Lung microvascular endothelial cell (primary cell): ENCODE measurements at places on chromosomes 5 and 9. TPM values are rescaled to one million over a fixed set of nuclear protein-coding genes. Genes with fewer than 3 reads are reported as not detected.
A peak's percentile ranks its signal among the peaks of the same experiment; 100 is the strongest.

BTNL8 gene
- total RNA-seq, result under 0.01 and 0.20 TPM in 2 replicates

- DNase-seq, result no peak
These were observed 47.4 kb upstream of the SNCAIP start for GRCh38 chr5:122264610-122265009.

- no peak for DNase-seq
These were observed 146.2 kb upstream of the PLCXD3 start for GRCh38 chr5:41656597-41656996.

DMRT3 gene
- total RNA-seq, result not detected in 2 replicates

- DNase-seq, result no peak
These were observed 16.0 kb upstream of the CLPTM1L start for GRCh38 chr5:1360861-1361260.

DNA sequence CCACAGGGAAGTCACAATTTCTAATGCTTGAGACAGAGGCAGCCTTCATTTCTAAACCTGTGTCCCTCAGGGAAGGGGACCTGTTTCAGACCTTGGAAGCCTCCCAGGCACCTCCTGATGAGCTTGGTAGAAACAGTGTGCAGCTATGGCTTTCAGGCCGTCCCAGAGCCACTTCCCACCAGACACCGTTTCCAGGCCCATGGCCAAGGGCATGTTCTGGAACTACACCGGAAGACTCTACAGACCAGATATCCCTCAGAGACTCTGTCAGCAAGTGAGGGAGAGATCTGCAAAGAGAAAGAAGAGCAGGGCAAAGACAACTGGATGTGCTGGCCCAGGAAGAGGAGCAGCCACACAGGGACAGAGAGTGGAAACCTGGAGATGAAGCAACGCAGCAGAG, 82.2 kb upstream of the HSPA9 start:
- no peak for DNase-seq

DNA sequence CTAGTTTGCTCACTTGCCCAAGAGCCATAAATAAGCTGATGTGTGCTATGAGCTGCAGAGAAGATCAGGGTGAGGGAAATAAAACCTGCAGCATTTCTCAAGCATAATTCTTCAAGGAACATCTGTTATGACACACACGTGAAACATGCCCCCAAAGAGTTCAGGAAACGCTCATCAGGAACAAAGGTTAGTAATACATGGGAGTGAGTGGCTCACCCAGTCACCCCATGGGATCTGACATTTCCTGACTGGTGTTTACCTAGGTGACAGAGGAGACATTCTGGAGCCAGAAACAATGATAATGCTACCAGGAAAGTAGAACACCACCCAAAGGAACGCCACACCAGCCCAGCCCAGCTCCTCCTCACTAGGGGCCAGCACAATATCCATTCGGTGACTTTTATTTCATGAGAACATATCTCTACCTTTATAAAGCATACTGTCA, 66.0 kb downstream of the FRMD3 start:
- peak; percentile 59 for DNase-seq

GRCh38 chr5:53924392-53924791, 364.0 kb downstream of the NDUFS4 start:
- DNase-seq, result no peak

DNA sequence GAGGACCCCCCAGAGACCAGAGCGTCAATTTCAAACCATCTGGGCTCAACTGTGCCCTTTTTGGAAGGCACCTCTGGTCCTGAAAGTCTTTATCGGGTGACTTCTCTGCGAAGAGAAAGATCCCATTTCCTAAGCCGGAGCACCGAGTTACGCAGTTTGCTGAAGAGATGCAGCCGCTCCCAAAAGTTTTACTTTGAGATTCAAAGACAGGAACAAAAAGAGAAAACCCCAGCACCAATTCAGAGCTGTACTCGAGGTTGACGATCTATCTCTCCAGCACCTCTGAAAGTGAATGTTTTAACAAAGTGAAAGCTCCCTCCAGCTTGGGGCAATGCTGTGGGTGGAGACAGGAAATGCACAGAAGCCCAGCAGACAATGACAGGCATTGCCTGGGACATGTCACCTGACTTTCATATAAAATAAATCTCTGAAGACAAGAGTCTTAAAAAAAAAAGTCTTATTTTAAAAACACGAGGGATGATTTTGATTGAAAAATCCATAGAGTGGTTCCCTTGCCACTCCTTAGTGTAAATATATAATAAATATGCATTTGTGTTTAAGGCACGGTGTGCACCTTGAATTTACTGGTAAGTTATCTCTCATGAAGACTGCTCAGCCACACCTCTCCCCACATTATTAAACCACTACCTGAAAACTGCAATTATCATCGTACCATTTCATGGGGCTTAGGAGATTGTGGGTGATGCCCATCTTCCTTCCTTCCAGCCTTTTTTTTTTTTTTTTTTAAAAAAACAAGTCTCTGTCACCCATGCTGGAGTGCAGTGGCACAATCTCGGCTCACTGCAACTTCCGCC, 79.9 kb downstream of the FNBP1 start:
- DNase-seq, result peak; percentile 83

SCGB3A2 gene
- not detected in 2 replicates for total RNA-seq

DNA sequence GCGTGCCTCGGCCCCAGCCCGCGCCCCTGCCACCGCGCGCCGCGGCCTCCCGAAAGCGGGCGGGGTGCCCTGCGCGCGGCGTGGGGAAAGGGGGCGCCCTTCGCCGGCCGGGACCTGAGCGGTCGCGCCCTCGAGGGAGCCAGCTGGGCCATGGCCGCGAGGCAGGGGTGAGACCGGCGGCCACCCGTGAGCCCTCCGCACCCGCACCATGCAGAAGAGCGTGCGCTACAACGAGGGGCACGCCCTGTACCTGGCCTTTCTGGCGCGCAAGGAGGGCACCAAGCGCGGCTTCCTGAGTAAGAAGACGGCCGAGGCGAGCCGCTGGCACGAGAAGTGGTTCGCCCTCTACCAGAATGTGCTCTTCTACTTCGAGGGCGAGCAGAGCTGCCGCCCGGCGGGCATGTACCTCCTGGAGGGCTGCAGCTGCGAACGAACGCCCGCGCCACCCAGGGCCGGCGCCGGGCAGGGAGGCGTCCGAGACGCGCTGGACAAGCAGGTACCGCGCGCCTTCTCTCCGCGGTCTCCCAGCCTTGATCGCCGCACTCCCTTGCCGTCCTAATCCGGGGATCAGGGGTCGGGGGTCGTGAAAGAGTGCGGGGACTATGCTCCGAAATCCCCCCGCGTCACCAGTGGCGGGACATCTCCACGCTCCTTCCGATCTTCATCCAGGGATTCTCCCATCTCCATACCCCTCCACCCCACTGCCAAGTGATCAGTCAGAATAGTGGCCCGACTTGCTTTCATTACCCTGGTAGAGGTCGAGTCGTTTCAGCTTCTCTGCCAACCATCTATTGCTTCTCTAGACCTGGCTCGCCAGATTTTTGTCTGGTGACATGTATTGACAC, 590 bp downstream of the RASGRF2 start:
- DNase-seq, result peak; percentile 71

TYRP1 gene
- total RNA-seq, result 2.0 and 2.2 TPM in 2 replicates

- no peak for DNase-seq
These were observed 64.2 kb upstream of the CPEB4 start for GRCh38 chr5:173823721-173824567.

GRCh38 chr9:131012023-131012334, 3.0 kb downstream of the LAMC3 start:
- no peak for DNase-seq

DNA sequence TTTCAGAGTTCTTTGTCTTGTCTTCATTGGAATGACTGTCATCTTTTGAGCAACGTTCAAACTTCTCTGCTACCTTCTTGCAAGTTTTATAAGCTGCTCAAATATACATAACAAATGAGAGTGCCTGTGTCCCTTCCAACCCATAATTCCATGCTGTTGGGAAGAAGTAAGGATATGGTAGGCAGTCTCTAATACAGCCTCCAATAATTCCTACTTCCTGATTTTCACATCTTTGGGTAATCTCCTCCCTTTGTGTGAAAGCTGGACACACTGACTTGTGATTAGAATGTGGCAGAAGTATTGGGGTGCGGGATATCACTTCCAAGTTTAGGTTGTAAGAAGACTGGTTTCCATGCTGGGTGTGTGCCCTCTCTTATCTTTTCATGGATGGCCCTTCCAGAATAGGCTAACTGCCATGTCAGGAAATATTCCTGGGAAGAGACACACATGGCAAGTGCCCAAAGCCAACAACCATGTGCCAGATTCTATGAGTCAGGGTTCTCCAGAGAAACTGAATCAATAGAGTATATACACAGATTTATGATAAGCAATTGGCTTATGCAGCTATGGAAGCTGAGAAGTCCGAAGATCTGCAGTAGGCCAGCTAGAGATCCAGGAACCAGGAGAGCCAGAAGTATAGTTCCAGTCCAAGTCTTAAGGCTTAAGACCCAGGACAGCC, 531.3 kb downstream of the NTRK2 start:
- peak; percentile 65 for DNase-seq

- DNase-seq, result no peak
These were observed 2.3 kb downstream of the SLC44A1 start for GRCh38 chr9:105246656-105247173.

PTGS1 gene
- 1.4 and 1.5 TPM in 2 replicates for total RNA-seq

DNA sequence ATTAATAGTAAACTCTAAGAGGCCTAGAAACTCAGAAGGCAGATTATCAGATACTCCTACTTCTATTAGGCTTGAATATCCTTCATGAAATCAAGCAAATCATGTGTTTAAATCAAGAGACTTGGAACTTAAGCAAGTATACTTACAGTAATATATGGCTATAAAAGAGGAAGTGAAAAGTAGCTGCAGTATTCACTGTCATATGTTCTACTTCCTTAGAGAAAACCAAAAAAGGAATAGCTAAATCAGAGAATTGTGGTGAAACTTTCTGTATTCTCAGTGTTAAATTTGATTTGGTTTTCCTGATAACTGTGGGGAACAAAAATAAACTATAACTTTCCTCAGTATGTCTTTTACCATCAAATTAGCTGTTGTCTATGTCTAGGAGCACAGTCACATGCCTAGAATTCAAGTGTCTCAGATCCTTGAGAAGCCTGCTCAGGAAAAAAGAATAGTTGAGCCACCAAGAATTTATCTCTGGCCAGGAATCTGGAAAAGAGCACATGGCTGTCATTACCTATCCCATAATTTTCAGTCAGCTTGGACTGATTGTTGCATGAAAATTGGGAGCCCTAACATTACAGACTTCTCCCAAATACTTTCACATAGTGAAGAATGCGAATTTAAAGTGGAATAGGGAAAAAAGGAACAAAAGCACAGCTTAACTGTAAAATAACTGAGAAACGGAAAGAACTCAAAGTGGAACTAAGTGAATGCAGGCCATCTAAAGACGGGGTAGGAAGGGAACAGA, 1.7 kb downstream of the FKBP15 start:
- DNase-seq, result no peak

CCDC192 gene
- total RNA-seq, result not detected in 2 replicates

GCNT4 gene
- under 0.01 TPM in 2 replicates for total RNA-seq

LCN15 gene
- 0.22 TPM in 1 of 2 replicates, not detected in the other for total RNA-seq

RBM18 gene
- 5.2 and 6.5 TPM in 2 replicates for total RNA-seq

SPINK1 gene
- total RNA-seq, result not detected in 2 replicates

DNA sequence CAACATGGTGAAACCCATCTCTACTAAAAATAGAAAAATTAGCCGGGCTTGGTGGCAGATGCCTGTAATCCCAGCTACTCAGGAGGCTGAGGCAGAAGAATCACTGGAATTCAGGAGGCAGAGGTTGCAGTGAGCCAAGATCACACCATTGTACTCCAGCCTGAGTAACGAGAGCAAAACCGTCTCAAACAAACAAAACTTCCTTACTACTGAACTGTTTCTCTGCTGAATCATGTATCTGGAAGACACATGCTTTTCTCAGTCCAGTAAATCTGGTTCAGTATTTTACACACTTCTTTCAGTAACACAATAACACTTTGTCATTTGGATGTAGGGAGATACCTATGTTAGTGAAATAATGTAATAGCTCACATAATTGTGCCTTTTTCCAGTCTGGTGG, 7.9 kb downstream of the TRMT10B start:
- DNase-seq, result peak; percentile 32

- no peak for DNase-seq
These were observed 61.4 kb upstream of the RANBP6 start for GRCh38 chr9:6076851-6077250.

CLIC3 gene
- total RNA-seq, result 0.22 TPM in 1 of 2 replicates, not detected in the other

DNA sequence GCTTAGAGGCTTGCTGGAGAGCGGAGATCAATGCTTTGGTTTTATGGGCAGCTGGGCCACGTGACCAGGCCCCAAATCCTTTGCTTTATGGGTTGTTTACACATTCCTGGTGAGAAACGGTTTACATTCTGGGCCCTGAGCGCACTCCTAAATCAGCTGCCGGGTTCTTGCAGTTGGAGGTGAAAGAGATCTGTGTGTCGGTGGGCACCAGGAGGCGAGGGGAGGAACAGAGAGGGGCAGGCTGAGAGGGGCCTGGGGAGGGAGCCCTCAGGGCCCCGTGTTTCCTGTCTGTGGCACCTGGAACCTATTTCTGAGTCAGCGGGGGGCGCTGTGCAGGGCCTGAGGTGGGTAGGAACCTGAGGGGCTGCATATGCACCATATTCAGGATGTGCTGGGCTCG, 63.5 kb upstream of the HAND1 start:
- no peak for DNase-seq

- DNase-seq, result peak; percentile 45
These were observed 62.5 kb upstream of the PTPN3 start for GRCh38 chr9:109560470-109561132.

- no peak for DNase-seq
These were observed 372.1 kb downstream of the PDE4D start for GRCh38 chr5:59521476-59521875.

GRCh38 chr5:112583166-112583565, 154.5 kb upstream of the APC start:
- DNase-seq, result no peak

UGT3A1 gene
- total RNA-seq, result not detected in 2 replicates

DNA sequence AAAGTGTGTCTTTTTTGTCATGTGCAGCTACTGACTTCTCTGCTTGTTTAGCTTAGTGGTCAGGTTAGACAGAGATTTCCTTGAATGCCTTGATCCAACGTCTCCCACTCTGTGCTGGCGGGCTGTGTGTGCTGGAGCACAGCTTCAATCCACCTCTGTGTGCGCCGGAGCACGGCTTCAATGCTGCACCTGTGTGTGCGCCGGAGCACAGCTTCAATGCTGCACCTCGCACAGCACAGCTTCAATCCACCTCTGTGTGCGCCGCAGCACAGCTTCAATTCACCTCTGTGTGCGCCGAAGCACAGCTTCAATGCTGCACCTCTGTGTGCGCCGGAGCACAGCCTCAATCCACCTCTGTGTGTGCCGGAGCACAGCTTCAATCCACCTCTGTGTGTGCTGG, 69.0 kb upstream of the PHYKPL start:
- no peak for DNase-seq

NUTM2G gene
- total RNA-seq, result not detected in 2 replicates
